Stomach (tissue), 19 donors: ENCODE measurements at places on chromosomes 4 and X.
A peak's percentile ranks its signal among the peaks of the same experiment; 100 is the strongest.

DNA sequence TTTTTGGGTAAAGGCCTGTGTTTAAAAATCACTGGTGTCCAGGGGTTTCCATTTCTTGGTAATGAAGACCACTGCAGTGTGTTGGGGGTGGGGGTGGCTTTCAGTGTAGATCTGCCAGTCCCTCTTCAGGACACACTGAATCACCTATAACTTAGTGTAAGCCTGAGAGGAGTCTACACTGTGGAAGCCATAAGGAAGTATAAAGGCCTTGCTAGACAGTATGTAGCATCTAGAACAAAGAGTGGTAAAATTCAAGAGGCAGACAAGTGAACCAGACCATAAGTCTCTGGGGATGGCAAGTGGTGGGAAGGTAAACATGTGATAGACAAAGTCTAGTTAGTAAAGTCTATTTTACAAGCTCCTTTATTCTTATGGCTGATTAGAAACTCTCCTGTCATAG, 191.8 kb downstream of the CCNG2 start:
- no peak for DNase-seq

GRCh38 chrX:130086447-130087206, 23.7 kb downstream of the ELF4 start:
- no peak for DNase-seq

- no peak for DNase-seq
Measured at GRCh38 chr4:140088323-140088967, 65.5 kb downstream of the MAML3 start.

- DNase-seq, result no peak
Measured at GRCh38 chrX:13662355-13662791, 9.4 kb downstream of the TCEANC start.

- no peak for DNase-seq
Measured at GRCh38 chr4:101172369-101172768, 175.0 kb downstream of the PPP3CA start.

GRCh38 chr4:32847461-32847860, 2127.3 kb downstream of the PCDH7 start:
- peak; percentile 37 for DNase-seq

DNA sequence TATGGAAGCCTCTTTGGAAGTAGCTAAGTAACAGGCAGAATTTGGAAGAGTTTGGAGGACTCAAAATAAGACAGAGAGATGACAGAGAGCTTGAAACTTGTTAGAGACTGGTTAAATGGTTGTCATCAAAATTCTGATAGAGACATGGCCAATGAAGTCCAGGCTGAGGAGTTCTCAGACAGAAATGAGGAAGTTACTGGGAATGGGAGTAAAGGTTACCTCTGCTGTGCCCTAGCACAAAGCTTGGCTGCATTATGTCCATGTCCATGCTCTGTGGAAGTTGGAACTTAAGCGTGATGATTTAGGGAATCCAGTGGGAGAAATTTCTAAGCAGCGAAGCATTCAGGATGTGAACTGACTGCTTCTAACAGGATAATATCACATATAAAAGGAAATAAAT, 146.2 kb upstream of the NDST4 start:
- no peak for DNase-seq

DNA sequence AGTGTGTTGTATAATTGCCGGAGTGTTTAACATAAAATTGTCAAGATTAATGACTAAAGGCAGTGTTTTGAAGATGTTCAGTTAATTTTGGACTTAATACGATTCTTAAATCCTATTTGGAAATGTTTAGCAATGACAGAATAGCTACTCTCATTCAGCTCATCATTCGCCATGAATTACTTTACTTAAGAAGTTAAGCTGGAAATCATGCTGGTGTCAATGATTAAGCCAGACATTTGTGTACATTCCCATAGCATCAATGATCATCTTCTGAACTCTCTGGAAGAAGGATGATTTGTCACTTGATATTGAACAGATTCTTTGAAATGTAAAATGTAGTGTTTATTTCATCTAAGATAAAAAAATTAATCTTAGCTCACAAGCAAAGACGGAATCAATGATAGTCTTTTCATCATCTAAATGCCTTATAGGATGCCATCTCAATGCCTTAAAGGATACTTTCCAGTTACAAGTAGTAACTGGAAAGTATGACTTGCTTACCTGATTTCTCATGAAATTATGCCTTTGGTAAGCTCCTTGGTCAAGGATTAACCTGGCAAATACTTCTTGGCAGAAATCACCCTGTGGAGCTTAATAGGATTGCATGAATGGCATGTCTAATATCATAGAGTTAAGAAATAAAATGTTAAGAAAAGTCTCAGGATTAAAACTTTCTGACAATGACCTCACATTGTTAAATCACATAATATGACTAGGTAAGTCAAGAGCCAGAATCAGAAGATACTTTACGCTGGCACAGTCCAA, 515.5 kb upstream of the AGA start:
- no peak for DNase-seq

GRCh38 chr4:39305912-39306677, 60.1 kb downstream of the RFC1 start:
- DNase-seq, result no peak

- DNase-seq, result no peak
Measured at GRCh38 chr4:78647272-78647671, 95.7 kb downstream of the ANXA3 start.

GRCh38 chrX:8364369-8365141, 100.1 kb upstream of the VCX3B start:
- DNase-seq, result peak; percentile 37

GRCh38 chr4:53455766-53456165, 78.3 kb downstream of the FIP1L1 start:
- DNase-seq, result peak; percentile 67

GRCh38 chr4:162499478-162499877, 335.7 kb upstream of the FSTL5 start:
- no peak for DNase-seq

GRCh38 chrX:19887911-19888879, 795 bp upstream of the SH3KBP1 start:
- peak; percentile 83 for DNase-seq

DNA sequence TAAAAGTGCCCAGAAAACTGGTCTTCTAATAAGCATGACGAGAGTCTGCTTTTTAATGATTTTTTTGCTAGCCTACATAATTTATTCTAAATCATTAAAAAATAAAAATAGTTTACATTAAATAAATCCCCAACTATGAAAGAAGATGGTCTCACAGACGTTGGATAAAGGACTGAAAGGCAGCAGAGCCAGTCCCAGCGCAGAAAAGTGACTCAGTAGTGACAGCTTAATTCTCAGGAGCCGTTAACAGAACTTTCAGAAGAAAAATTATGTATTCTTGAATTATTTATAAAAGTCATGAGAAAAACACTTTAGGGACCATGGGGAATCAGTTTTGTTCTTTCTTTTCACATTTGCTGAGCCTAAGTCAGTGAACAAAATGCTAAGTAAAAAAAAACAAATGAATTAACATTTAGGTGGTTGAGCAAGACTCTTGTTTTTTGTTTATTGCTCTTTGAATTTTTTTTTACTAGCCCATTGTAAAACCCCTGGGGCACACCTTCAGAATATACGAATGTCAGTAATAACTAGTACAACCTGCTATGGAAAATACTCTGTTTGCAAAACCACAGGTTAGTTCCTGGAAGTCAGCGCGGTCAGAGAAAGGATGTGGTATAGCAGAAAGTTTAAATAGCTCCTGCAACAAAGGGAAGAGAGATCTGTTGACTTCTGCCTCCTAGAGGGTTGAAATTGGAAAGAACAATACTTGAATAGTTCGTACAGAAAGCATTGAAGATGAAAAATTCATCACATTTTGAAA, 50.4 kb upstream of the CCDC160 start:
- DNase-seq, result no peak

GRCh38 chr4:110516106-110516922, 40.4 kb downstream of the ENPEP start:
- peak; percentile 90 for DNase-seq

- DNase-seq, result no peak
Measured at GRCh38 chrX:41932885-41933284, 9.5 kb upstream of the CASK start.

DNA sequence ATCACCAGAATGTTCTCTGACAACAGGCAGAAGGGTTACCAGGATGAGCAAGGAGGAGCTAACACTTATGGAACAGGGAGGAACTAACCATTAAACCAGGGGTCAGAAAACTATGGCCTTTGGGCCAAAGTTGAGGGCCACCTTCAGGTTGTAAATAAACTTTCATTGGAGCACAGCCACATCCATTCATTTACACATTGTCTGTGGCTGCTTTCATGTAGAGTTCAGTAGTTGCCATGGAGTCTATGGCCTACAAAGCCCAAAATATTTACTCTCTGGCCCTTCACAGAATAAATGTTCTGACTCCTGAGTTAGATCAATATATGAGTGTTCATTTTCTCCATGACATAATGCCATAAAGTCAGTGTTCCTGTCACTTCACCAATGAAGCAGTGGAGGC, 13.2 kb upstream of the HCCS start:
- DNase-seq, result no peak

- peak; percentile 53 for DNase-seq
Measured at GRCh38 chrX:150899191-150899757, 806 bp upstream of the CD99L2 start.

- no peak for DNase-seq
Measured at GRCh38 chr4:98528882-98529281, 129.5 kb downstream of the TSPAN5 start.

DNA sequence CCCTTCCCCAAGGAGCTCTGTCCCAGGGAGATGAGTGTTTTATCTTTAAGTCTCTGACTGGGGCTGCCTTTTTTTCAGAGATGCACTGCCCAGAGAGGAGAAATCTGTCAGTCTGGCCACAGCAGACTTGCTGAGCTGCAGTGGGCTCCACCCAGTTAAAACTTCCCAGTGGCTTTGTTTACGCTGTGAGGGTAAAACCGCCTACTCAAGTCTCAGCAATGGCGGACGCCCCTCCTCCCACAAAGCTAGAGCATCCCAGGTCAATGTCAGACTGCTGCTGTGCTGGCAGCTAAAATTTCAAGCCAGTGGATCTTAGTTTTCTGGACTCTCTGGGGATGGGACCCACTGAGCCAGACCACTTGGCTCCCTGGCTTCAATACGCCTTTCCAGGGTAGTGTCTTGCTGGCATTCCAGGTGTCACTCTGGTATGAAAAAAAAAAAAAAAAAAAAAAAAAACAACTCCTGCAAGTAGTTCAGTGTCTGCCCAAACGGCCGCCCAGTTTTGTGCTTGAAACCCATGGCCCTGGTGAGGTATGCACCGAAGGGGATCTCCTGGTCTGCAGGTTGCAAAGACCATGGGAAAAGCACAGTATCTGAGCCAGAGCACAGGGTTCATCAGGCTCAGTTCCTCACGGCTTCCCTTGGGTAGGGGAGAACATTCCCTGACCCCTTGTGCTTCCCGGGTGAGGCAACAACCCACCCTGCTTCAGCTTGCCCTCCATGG, 1616.1 kb upstream of the ADGRL3 start:
- DNase-seq, result no peak

GRCh38 chr4:69708211-69708610, 52.2 kb downstream of the SULT1B1 start:
- no peak for DNase-seq

DNA sequence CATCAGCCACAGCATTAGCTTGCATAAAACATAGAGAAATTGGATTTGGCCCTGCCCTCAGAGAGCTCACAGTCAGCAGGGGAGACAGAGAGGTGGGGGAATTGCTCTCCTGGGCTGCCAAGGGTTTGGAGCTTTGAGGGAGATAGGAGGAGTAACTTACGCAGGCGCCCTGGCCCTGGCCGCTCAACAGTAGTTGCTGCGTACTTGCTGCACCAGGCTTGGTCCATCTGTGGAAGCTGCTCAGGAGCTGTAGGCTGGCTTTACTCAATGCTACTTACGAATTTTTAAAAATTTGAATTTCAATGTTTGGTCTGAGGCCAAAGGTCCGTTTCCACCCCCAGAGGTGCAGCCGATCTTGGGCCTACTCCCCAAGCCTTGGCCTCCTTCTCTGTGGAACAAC, 83.3 kb downstream of the CPZ start:
- DNase-seq, result no peak

DNA sequence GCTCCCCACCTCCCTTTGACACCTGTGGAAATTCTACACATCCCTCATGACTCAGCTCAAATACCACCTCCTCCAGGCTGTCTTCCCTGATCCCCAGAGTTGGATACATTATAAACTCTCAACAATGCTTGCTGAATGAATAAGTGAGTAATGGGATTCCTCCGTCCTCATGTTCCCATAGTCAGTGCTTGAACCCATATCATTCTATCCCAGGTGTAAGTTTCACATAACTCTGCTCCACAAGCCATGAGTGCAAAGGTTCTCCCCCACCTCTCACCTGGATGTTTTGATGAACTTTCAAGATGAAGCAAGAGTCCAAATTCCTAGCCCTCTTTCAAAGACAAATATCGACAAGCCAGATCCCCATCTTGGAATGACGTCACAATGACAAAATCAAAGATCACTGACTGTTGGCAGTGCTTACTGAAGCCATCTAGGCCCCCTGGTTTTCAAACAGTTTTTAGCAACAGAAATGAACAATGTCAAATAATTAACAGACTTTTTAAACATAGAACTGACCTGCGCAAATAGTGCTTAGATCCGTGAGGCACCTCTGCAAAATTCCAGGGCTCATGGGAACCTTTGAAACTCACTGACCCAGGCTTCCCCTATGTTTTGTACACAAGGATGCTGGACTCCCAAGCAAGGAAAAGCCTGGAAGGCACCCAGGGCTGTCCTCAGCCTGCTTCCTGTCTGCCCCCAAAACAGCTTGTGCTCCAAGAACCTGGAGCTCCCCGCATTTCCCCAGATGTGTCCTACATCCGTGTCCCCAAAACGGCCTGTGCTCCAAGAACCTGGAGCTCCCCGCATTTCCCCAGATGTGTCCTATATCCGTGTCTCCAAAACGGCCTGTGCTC, 4.0 kb downstream of the SLC2A9 start:
- DNase-seq, result no peak

GRCh38 chrX:1941321-1941720, 326.5 kb downstream of the ASMT start:
- no peak for DNase-seq

DNA sequence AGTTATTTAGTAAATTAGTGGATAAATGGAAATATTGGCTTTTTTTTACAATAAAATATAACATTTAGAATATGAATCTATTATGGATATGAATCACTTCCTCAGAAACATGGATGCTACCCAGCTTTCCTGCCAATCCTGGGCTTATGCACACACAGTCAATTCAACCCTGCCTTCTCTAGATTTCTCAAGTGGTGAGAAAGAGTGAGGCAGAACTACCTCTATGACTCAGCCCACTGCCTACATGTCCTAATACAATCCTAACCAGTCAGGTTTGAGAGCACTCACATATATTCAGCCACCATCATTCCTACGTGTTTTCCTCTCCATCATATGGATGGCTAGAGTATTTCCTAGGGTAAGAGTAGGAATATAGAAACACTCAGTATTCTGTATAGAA, 91.1 kb upstream of the ANKRD50 start:
- DNase-seq, result no peak

GRCh38 chr4:113979148-113979904, at the start of gene ARSJ:
ARSJ (minus strand) TSS chr4:113979647; CDS start chr4:113978834, 813 bp downstream.
- DNase-seq, result peak; percentile 56

DNA sequence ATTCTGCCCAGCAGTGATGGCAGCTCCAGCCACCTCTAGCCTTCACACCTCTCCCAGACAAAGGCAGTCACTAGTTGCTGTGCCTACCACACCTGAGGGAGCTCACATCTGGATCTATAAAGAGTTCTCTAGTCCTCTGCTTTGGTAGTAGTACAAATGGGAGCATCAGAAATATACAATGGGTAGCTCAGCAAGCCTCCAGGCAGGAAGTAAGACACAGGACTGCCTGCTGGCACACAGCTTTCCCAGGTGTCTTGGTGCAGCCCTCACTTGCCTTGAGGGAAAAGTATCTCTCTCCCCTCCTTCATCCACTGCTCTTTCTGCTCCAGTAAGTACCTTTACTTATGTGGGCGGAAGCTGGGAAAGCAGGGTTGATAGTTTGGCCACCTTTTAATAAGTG, 212.9 kb upstream of the SLC7A11 start:
- DNase-seq, result no peak

- no peak for DNase-seq
Measured at GRCh38 chr4:52984462-52984881, 122.4 kb downstream of the RASL11B start.
